ENCODE measurements at places on chromosomes 16 and 17.
A peak's percentile ranks its signal among the peaks of the same experiment; 100 is the strongest.

- DNase-seq: no peak
Measured at GRCh38 chr17:46877466-46877865, 26.1 kb downstream of the WNT9B start.

GRCh38 chr17:78722246-78722761 lies 59.8 kb downstream of the CYTH1 start:
- no peak for DNase-seq

- no peak for DNase-seq
Measured at GRCh38 chr17:58759522-58759921, 3.9 kb downstream of the PPM1E start.

DNA sequence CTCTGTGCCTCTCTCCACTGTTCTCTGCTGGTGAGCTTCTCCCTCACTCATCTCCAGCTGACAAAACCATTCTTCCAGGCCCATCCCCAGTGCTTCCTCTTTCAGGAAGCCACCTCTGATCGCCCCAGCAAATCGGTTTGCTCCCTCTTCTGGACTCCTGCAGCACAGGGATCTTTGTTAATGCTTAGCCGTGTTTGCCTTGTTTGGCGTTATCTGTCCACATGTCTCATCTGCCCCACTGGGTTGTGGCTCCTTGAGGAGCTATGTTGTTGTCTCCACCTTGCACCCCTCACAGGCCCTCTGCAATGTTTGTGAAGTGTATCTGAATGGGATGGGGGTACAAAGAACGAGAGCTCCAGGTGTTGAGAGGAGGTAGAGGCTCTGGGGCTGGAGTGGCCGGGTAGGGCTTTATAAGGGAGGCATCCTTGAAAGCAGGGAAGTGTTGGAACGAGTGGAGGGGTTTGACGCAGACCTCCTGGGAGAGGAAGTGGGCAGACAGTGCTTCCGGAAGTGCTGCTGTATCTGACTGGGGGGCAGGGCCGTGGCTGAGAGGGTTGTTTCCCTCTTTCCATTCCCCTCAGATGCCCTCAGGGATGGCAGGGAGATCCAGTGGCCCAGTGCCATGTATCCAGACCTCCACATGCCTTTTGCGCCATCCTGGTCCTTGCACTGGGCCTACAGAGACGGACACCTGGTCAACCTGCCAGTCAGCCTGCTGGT lies 27.8 kb downstream of the CASKIN2 start:
- DNase-seq: no peak

DNA sequence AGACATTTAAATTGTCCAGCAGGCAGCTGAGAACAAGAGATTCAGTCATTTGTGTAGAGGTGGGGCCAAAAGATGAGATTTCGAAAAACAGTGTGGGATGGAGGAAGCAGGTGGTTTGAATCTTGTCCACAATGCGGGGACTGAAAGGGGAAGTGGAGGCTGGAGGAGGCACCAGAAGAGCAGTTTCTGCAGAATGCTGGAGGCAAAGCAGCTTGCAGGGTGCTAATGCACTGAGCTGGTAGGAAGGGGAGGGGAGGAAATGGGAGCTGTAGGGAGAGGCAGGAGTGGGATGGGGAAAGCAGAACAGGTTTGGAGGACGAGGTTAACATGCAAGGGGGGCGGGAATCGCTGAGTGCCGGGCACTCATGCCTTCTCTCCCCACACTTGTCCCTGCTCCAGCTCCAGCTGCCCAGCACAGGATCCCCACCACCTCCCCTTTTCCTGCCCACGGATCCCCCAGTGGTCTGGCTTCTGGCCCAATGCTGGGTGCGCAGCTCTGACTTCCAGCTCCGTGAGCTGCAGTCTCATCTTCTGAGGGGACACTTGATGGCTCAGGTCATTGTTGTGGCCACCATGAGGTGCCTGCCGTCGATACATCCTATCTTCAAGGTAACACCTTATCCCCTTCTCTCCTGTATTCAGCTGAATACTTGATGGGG lies 9.4 kb downstream of the C17orf100 start:
- DNase-seq: no peak

GRCh38 chr17:36777118-36777517 lies 160.2 kb upstream of the LHX1 start:
- no peak for DNase-seq

DNA sequence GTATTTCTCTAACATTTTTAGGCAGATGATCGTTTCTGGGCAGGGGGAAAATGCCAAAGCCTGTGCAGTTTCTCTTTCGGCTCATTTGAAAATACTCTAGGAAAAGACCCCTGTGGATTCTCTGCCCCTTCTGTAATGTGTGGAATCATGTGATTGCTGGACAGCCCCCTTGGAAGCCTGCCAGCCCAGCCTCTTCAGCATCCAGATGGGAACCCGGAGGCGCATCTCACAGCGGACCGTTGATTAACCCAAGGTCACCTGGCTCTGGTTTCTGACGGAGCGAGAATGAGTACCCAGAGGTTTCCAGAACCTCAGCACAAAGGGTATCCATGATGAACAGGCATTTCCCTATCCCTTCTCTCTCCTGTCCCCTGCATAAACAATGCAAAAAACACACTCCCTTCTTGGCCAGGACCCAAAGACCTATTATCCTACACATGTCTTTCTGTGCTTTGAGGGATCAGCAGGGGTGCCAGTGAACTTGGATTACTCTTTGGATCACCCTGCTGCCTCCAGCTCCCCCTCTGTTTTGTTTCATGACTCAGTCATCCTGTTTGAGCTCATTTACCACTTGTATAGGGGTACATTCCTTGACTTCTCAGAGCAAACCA lies 957.1 kb upstream of the RBFOX1 start:
- DNase-seq: no peak

- DNase-seq: no peak
Measured at GRCh38 chr17:48330421-48330820, 99.6 kb downstream of the SKAP1 start.

DNA sequence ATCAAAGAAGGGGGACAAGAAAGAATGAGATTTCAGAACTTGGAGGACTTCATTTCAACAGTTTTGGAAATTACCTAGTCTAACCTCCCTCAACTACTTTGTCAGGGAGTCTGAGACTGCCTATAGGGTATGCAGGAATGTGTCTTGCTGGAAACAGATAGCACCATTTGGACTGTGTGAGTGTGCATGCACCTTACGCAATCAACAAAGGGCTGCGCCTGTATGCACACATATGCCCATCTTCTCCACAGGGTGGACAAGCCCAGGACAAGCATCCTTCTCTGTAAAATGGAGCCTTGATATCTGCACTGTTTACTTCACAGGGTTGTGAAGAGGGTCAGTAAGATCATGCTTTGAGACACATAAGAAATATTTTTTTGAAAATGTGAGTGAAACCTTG lies 305.7 kb upstream of the ASIC2 start:
- no peak for DNase-seq

GRCh38 chr17:54900457-54901229 lies at the start of gene TOM1L1:
TSS of gene TOM1L1 (plus strand) at chr17:54900852. CDS start at chr17:54900866, 14 bp downstream.
- DNase-seq: peak; percentile 58

DNA sequence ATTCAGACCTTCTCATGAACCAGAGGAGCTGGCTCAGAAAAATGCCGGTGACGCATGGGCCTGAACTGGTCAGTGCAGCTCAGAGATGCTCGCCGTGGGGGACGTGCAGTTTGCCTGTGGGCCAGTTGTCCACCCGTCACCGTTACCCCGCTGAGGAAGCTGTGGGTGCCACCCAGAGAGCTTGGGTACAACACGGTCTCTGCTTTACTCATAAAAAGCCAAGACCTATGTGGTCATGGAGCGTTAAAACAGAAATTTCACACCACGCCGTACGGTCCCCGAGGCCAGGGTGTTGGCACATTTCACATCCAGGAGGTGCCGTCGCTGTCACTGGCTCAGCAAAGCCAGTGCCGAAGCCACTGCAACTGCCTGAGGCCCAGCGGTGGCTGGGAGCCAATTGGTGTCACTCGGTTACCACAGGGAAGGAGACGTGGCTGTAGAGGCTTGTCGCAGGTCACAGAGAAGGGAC lies 120.9 kb downstream of the METRNL start:
- no peak for DNase-seq

DNA sequence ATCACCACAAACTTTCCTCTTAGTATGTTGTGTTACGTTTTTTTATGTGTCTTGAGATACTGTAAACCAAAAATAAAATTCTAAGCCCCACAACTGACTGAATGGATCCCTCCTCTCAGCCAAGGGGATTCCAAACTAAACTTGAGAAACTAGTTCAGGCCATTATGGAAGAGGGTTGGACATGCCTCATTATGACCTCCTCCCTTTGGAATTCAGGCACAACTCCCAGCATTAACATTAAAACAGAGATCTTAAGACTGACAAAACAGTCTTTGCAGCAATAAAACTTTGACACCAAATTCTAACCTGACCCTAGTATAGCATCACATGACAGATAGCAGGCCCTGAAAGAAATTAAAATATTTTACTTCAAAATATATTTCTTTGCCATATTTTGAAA lies 51.1 kb upstream of the SLC47A1 start:
- DNase-seq: no peak

- no peak for DNase-seq
Measured at GRCh38 chr17:61279476-61280145, 120.0 kb upstream of the TBX2 start.

DNA sequence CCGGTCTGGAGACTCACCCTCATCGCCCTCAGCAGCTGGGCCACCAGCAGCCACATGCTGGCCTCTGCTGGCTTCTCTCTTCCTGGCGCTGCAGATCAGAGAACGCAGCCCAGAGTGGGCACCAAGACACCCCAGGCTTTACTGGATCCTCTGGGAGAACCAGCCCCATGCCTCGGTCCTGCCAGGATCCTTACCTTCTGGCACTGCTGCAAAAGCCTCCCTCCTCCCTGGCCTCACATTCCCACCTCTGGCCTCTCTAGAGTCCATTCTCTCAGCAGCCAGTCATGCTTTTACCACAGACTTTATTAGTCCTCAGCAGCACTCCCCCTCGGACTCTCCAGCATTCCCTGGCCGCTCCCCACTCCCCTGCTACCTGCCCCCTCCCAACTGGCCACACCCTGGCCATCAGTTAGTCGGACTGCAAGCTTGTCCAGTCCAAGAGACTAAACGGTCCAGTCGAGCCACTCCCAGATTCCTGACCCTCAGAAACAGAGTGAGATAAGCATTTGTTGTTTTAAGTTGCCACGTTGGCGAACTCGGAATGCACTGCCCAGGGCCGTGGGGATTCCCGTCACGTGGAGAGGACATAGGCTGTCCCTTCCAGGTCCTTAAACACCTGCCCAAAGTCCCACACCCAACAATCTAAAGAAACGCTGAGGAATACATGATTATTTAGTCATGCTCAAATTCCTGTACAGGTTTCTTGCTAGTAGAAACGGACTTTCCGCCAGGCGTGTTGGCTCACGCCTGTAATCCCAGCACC lies 5.9 kb upstream of the SPG7 start:
- no peak for DNase-seq

- no peak for DNase-seq
Measured at GRCh38 chr17:28751600-28752366, 8.0 kb downstream of the TRAF4 start.

- DNase-seq: no peak
Measured at GRCh38 chr16:58377932-58378331, 14.3 kb upstream of the GINS3 start.

DNA sequence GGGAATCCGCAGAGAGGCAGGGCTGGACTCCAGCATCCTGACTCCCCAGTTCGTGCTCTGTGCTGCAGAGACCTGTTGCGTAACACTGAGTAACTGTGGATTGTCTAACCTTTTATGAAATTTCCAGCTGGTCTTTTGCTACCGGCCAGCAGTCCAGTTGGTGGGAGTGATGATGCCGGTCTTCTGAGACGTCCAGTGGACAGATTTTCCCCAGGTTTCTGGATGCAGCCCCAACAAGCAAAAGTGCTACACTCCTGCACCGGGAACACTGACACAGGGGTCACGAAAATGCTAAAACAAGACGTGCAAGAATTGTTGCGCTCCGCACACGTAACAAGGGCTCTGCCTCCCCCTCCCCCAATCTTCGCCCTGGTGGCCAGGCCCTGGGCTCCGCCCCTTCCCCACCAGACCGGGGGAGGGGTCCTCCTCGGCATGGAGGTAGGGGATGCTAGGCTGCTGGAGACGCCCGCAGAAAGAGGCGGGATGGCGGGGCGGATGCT lies 701 bp upstream of the MRC2 start:
- DNase-seq: no peak

DNA sequence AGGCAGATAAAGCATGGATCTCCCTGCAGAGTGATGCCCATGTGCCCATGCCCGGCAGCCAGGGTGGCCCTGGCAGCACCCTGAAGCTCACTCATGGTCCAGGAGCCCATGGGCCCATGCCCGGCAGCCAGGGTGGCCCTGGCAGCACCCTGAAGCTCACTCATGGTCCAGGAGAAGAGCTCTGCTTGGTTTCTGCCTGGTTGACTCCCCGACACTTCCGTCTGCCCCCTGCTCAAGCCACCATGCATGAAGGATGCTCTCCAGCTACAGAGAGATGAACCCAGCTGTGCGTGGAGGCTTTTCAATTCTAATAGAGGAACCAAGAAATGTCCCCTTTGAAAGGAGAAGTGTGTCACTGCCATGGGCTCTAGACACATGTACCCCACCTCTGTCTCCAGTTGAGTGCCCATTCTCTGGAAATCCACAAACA lies 8.7 kb downstream of the CCL17 start:
- no peak for DNase-seq

- DNase-seq: peak; percentile 92
Measured at GRCh38 chr17:77957857-77958715, at the start of gene TNRC6C. TSS of gene TNRC6C (plus strand) at chr17:77958703. CDS start at chr17:78004207, 45,504 bp downstream.

DNA sequence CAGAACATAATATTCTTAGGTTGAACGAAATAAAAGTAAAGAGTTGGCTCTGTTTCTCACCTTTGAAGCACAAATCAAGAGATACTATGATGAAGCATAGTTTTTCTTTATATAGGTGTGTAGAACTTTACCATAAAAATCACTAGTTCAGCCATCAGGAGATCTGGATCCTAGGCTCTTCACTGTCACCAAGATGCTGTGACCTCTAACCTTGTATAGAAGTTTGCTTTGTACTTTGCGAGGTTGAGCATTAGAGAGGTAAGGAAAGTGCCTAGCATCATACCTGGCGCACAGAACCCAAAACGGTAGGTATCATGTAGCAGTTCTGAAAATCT lies 553 bp upstream of the CDC6 start:
- no peak for DNase-seq

DNA sequence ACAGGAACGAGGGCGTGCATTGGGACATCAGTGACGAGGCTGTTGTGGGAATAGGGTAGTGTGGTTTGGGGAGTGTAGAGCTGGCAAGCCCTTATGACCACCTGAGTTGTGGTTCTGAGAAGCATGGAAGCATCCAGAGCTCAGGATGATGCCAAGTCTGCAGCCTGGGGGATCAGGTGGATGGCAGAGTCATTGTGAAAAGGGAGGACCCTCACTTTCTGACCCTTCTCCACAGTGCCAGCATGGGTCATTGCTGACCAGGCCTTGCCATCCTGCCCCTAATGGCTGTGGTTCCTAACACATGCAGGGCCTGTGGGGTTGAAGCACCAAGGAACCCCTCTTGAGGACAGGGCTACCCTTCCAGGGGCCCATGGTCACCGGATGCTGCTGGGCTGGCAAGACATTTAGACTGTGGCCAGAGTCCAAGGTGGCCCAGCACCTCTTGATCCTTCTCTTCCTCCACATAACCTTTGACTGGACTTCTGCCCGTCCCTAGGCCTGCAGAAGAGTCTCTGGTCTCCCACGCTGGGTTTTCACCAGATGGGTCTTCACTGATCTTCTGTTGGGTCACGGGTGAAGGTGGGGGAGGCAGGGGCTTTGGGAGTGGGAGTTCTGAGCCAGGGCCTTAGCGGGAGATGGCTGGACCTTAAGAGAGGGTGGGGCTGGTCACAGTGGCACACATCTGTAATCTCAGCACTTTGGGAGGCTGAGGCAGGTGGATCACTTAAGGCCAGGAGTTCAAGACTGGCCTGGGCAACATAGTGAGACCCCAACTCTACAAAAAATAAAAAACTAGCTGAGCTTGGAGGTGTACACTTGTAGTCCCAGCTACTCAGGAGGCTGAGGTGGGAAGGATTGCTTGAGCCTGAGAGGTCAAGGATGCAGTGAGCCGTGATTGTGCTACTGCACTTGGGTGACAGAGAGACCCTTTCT lies 2.0 kb upstream of the PLA2G15 start:
- DNase-seq: no peak
